Urinary bladder (tissue), 4 donors: ENCODE measurements at places on chromosomes 3 and 15. TPM values are rescaled to one million over a fixed set of nuclear protein-coding genes. Genes with fewer than 3 reads are reported as not detected.

GRCh38 chr3:155218462-155218861, 75.0 kb downstream of the STRIT1 start:
- DNase-seq: no peak

DNA sequence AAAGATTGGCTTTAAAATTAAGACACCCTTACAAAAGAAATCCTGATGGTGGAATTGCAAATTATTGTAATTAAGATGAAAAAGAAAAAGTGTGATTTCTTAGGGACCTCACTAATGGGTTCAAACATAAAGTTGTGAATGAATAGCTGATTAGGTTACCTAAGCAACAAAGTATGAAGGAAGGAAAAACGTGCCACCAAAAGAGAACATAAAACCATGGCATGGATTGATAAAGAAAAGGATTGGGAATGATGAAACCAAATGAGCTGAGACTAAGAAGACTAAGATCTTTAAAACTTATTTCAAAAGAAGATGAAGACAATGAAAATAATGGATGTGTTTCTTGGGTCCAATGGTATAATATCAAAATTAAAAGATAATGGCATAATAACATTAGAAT, 32.2 kb upstream of the GUCA1C start:
- DNase-seq: no peak

DNA sequence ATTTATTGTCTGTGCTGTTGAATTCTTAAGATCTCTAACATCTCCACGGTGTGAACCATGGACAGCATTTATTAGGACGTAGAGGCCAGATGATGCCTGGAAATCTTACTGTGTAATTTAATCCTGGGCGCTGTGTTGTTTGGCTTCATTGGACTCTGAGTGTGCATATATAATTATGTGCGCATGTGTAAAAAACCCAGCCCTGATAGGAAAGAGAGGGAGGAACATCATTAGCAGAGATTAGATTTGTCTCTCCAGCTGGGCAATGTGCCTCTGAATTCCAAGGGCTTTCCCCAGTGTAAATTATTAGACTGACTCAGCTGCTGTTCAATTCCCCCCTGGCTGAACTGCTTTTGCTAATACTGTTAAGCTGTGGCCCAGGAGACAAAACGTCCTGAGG, 39.6 kb downstream of the MAP3K13 start:
- DNase-seq: peak; percentile 21

The MTMR10 gene
- 46.1 TPM for total RNA-seq

- DNase-seq: no peak
These were observed 466 bp downstream of the IQSEC1 start for GRCh38 chr3:13072600-13073325.

The SCAANT1 gene
- not detected for total RNA-seq

The SCG5 gene
- 14.9 TPM for total RNA-seq

GRCh38 chr3:174462916-174463315, 396.2 kb upstream of the NAALADL2 start:
- no peak for DNase-seq
